HT1080 (cell line): ENCODE measurements at places on chromosomes 16 and 17. TPM values are rescaled to one million over a fixed set of nuclear protein-coding genes. Genes with fewer than 3 reads are reported as not detected.

Gene ARL5C
- not detected in 2 replicates for total RNA-seq

Gene CTRB1
- not detected in 2 replicates for total RNA-seq

Gene CLDN6
- 0.07 TPM in 1 of 2 replicates, not detected in the other for total RNA-seq

DNA sequence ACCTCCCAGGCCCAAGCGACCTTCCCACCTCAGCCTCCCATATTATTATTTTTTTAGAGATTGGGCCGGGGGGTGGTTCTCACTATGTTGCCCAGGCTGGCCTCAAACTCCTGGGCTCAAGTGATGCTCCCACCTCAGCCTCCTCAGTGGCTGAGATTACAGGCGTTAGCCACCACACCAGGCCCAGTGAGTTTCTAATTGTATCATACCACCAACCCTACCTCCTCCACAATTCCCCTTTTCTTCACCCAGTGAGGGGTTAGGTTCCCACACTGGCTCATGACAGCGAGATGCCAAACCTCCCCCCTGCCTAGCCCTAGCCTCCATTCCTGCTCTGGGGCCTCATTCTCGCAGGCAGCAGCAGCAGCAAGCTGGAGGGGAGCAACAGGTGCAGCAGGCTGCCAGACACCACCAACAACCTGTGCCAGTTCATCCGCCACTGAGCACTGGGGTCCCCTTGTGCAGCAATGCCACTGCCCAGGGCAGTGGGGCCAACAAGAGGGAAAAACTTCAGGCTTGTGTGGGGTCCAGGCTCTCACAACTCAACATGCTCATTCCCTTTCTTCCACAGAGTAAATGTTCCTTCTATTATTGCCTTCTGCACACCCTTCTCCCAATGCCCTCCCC, 9.1 kb downstream of the ATP6V0D1 start:
- DNase-seq: no peak

DNA sequence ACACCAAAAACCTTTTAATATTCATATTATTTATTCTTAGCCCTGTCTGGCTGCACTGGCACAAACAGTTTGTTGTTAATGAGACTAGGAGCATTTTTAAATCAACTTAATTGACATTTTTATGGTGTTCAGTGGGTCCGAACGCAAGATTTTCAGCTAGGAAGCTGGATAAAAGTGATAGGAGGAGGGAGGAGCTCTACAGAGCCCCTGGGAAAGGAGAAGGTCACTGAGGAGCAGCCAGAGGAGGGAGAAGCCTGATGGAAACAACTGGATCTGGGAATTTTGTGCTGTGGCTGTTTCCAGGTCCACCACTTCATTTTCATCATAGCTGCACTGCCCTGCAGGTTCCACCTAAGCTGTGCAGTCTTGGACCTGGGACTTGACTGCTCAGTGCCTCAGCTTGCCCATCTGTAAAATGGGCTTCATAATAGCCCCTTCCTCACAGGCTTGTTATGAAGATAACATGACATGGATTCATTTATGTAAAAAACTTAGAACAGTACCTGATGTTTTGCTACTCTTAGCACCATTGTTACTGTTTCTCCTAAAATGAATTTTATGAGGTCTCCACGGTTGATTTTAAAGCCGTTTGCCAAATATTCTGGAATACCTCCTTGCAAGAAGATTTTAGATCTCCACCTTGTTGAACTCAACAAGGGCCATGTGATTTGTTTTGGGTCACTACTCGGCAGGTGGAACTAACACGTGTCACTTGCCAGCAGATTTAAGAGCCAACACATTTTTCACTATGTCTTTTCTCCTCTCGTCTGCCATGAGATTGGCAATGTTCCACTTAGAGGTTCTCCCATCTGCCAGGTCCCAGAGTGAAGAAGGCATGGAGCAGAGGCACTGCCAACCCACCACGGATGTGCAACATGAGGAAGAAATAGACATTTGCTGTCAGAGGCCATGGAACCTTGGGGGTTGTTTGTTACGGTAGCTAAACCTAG, 18.7 kb upstream of the GRIN2A start:
- DNase-seq: no peak

- DNase-seq: no peak
Observed at GRCh38 chr17:915538-916201, 63.9 kb downstream of the NXN start.

- DNase-seq: no peak
Observed at GRCh38 chr17:43779145-43780125, 658 bp upstream of the DUSP3 start.

DNA sequence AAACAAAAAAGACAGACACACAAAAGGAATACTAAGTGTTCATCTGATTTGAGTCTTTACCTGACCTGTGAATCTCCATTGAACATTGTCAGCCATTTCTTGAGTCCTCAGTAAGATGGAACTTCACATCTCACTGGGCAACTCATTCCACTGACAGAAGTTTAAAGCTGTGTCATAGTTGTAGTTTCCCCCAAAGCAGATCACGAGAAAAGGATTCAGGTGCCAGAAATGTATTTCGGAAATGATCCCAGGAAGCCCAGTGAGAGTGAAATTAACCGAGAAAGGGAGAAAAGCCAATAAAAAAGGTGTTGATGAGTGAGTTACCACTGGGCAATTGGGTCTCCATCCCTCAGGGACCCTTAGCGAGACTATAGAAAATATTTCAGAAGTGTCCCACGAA, 6.5 kb downstream of the CHD9 start:
- no peak for DNase-seq

DNA sequence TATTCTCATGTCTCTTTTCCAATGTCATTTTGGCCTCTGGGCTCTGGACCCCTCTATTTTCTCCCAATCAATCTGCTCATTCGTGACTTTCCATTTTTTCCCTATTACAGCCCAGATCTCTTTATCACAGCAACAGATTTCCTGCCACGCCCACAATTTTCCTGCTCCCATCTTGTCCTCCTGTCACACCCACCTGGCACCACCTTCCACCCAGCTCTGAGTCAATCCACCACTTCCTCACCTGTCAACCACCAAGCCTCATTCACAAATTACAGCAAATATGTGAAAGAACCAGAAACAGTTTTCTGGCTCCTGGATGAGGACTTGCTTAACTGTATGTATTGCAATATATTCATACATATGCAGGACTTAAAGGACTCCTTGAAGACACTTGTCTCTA, 311.3 kb downstream of the GRIN2A start:
- DNase-seq: no peak

- DNase-seq: no peak
Observed at GRCh38 chr17:2635241-2635640, 41.8 kb downstream of the PAFAH1B1 start.

DNA sequence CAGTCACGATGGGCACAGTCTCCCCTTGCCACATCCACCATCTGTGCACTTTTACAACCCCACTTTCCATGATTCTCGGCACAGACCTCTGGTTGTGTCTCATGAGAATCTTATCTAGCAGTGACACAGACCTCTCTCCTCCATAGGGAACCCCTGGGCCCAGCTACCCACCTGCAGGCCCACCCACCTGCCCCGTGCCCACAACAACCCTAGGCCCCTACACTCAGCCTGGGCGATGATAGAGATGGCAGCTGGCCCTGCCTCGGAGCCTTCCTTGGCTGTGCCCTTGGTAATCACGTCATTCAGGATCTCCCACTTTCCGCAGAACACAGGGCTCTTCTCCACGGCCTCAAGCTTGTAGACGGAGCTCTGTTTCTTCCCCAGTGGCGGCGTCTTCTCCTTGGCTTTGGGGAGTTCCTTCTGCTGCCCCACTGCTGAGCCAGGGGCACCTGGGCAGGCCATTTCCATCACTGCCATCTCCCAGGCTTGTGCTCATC, 26.5 kb downstream of the MAP3K14 start:
- DNase-seq: no peak

DNA sequence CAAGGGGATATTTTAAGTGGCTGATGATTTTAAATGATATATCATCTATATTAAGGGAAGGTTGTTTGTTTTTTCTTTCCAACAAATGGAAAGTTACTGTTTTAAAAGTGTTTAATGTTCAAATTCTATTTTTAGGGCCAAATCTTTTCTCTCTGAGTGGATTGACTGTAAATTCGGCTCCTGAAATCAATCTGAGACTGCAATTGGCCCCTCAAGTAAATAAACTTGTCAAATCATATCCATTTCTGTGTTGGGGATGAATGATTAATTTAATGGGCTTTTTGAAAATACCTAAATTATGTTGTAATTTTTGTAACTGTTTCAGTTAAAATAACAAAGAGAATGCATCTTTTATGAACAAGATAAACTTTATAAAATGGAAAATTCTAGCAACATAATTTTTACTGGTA, 2.6 kb downstream of the HS3ST3A1 start:
- DNase-seq: no peak

GRCh38 chr17:45896803-45897693, 2.7 kb downstream of the MAPT start:
- DNase-seq: no peak

GRCh38 chr17:64369007-64369893, 21.4 kb downstream of the PECAM1 start:
- DNase-seq: no peak
